RCC 7860 (cell line): ENCODE measurements at places on chromosomes 7 and 10.

DNA sequence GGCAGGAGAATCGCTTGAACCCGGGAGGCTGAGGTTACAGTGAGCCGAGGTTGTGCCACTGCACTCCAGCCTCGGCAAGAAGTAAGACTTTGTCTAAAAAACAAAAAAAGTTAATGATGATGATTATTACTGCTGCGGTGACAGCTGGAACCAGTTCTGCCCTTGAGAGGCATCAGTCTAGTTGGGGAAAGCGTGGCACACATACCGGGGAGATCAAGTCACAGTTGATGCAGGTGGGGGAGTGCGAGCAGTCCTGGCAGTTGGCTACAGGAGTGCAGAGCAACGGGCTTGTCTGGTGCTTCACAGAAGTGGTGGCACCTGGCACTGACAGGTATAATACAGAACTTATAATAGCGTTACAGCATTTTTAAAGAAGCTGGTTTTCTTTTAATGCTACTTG lies 173.0 kb downstream of the ARHGAP21 start:
- DNase-seq: no peak

GRCh38 chr7:11252705-11253272 lies 279.1 kb downstream of the PHF14 start:
- DNase-seq: no peak

- no peak for DNase-seq
These were observed 268.4 kb upstream of the NPVF start for GRCh38 chr7:25496476-25497368.

DNA sequence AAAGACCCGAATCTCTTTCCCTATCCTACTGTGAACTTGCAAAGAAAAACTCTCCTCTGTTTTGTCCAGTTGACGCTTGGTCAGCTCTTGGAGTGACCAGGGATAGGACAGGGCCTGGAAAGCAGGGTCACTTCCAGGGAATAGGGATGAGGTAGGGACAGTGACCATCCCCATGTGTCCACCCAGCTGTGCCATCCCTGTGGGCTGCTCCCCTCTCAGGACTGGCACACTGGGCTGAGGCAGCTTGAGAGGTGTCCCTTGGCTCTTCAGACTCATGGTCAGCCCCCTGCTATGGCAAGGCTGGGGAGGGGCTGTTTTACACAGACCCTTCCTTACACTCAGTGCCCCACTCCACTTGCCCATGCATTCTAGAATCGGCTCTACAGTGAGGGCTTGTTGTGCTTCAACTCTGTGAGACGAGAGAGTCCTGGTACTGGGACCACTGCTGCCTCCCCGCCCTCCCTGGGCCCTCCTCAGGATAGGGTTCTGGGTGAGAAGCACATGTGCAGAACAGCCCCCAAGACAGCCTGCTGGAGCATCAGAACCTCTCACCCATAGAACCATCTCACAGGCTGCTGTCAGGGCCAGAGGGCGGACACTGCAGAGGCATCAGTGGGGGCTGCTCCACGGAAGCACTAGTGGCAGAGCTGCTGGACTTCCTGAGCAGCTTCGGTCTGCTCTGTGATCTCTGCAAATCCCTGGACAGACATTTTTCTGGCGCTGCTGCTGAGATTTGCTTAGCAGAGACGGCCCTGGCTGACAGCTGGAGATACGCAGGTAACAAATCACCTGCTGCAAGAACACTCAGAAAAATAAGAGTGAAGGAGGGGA lies 202.8 kb upstream of the CXCL12 start:
- no peak for DNase-seq

GRCh38 chr7:84183741-84184140 lies 10.8 kb downstream of the SEMA3A start:
- DNase-seq: no peak

GRCh38 chr10:113520690-113521474 lies 32.0 kb upstream of the HABP2 start:
- DNase-seq: peak; percentile 51

GRCh38 chr7:116951366-116952292 lies 1.7 kb upstream of the ST7 start:
- DNase-seq: no peak

- DNase-seq: no peak
These were observed 22.6 kb downstream of the GARIN1A start for GRCh38 chr7:128694738-128695137.

DNA sequence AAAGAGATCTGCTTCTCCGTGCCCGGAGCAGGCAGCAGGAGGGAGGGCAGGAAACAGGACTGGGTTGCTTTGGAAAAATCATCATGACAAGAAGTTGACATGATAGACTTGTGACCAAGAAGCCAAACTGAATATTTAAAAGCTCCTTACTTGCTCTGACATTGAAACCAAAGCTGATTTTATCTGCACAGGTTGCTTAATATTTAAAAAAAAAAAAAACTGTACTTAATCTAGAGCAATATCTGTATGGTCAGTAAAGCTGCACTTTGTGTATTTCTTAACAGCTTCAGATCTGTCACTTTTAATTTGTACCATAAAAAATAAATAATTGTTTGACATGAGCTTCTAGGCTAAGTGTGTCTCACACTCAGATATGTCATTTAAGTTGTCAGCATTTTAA lies 97.9 kb upstream of the YAE1 start:
- no peak for DNase-seq

DNA sequence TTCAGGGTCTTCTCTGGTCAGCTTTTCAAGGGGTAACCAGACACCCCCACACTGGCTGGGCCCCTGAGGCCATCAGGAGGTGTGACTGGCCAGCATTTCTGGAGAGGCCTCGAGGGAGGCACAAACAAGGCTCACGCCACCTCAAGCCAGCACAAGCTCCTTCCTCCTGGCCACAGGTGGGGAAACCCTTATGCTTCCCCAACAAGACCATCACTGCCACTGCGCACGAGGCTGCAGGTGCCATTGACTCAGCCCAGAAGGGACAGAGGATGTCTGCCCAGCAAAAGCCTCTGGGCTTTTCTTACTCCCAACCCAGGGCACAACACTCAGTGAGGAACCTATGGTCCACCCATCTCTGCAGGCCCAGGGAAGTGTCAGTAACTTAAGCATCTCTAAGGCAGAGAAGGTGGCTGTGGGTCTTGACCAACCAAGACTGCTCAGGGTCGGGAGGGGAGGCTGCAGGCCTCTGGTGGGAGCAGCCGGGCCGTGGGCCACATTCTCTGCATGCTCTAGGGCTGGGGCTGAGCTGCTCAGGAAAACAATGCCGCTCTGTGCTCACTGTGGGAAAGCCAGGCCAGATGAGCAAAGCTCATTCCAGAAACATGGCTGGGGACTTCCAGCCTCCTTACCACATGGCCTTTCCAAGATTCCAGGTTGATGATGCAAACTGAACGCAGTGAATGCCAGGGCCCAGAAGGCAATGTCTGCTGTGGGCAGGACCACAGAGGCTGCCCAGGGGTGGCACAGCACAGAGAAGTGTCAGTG lies 24.2 kb upstream of the RASSF4 start:
- peak; percentile 90 for DNase-seq

DNA sequence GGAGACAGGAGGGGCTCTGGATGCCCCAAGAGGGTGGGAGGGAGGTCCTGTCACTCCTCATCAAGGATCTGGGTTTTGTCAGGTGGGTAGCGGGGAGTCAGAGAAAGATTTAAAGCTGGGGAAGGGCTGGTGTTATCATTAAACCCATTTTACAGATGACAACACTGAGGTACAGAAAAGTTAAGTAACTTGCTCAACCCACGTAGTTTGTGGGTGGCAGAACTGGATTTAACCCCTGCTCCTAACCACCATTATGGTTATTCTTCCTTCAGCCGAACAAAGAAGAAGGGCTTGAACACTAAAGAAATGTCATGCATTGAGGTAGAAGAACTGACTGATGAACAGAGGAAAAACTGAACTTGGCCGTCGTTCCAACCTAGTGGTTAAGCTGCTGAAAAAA lies 24.9 kb upstream of the PRKAG2 start:
- no peak for DNase-seq

- DNase-seq: no peak
These were observed 7.5 kb downstream of the ZYX start for GRCh38 chr7:143388491-143389101.

DNA sequence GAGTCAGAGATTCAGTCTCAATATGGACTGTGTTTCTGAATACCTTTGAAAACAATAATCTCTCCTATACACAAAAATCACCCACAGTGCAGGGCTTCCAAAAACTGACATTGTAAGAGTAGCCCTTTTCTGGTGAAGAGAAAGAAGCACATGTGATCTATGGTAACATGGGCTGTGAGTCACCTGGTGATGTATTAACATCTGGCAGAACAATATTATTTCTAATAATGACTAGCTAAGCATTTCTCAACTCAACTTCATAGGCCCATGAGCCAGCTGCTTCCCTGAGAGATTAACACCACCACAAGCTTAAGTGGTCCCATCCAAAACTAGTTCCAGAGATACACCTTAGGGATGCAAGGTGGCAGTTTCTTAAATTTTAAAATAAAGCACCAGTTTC lies 331.0 kb upstream of the NRP1 start:
- no peak for DNase-seq

- DNase-seq: no peak
These were observed 2.7 kb upstream of the COMTD1 start for GRCh38 chr10:75238182-75239095.

DNA sequence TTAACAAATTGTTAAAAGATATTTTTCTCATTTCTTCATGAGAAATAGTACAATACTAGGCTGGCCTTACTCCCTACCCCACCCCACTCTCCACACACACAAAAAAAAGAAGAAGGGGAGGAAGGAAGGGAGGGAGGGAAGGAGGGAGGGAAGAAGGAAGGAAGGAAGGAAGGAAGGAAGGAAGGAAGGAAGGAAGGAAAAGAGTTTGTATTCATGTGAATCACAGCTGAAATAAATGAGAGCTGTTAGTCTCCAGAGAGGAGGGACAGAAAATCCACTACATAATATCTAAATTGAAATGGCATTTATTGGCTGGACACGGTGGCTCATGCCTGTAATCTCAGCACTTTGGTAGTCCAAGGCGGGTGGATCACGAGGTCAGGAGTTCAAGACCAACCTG lies 57.8 kb downstream of the SEMA3A start:
- DNase-seq: no peak

DNA sequence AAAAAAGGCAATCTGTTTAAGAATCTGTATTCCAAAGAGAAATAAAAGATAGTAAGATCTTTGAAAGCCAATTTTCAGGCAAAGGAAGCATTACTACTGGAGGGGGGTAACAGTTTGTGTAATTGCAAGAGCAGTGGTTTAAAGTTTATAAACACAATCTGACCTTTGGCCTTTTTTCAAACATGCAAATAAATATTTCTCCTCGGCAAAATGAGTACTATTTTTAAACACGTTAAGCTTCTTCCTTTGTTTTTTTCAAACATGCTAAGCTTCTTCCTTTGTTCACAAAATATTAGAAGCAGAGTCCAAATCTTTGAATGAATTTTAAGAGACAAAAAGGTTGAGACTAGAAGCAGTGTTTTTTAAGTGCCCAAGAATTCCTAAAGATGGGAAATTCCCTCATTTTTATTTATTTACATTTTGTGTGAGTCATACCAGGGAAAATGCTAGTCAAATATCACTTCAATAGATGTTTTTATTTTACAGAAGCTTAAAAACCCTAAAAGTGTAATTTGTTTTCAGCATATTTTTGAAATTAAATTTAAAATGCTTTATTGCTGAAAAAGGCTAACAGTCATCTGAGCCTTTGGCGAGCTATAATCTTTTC lies 229.3 kb downstream of the GPR37 start:
- DNase-seq: no peak

- peak; percentile 30 for DNase-seq
These were observed 400.3 kb upstream of the ADARB2 start for GRCh38 chr10:2137549-2138174.

DNA sequence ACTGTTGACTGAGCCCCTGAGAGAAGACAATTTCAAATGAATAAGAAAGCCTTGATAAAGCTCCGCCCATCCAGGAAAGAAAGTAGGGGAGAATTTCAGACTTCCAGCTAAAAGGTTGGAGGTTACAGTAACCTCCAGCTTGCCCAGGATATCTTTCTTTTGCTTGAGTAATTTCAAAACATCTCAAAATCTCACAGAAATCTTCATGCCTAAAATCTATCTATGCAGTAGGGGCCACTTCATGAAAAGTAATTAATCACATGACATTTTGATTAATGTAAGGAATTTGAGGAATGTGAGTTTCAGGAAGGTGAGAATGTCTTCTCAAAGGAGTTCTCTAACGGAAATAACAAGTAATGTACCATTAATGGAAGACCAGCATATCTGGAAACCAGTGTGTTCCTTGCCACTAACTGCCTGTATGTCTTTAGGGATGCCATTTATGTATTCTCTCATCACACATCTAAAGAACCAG lies 24.2 kb downstream of the TRIL start:
- DNase-seq: no peak

DNA sequence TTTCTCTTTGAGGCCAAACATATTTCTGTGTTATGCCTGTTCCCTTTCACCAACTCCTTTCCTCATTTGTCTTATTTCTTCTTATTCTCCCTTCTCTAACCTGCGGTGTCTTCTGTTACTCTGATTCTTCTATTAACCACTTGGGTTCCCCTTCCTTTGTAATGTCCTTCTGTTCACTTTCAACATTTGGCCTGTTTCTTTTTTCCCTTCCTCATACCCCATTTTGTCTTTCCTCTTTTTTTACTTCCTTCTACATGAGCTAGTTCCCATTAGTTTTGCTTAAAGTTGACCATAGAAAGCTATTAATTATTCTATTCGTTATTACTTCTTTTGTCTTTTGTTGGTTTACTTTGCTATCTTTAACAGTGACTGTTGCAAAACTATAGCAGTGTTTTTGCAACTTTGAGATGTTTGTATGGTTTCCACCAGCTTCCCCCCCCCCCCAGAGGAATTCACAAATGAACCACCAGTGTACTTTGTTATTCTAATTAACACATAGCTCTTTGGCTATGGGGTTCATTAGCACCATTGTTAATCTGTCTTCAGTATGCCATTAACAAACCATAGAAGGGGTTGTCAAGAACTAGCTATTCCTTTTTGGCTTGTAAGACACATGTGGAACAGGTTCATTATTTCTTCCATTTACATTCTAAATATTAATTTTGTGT lies 2.9 kb downstream of the LRGUK start:
- DNase-seq: peak; percentile 1

DNA sequence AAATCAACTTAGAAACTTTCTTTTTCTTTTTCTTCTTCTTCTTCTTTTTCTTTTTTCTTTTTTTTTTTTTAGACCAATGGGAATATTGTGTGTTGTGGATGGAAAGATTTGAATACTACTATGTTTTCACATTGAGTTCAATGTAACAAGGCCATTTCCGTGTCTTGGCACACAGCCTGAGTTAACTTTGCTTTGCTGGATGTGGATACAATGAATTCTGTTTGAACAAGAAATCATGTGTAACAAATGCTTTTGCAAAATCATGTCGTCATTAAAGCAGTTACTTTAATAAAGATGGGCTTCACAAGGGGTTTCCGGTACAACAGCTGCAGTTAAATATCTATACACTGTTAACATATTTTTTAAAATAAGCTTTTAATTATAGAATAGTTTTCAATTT lies 13.5 kb upstream of the ENTPD1 start:
- no peak for DNase-seq

GRCh38 chr10:113111900-113112853 lies 162.1 kb downstream of the TCF7L2 start:
- no peak for DNase-seq

GRCh38 chr7:43943417-43944187 lies 17.4 kb downstream of the UBE2D4 start:
- DNase-seq: no peak
